Chondrocyte (in vitro differentiated cells): ENCODE measurements at places on chromosomes 3 and 15.

DNA sequence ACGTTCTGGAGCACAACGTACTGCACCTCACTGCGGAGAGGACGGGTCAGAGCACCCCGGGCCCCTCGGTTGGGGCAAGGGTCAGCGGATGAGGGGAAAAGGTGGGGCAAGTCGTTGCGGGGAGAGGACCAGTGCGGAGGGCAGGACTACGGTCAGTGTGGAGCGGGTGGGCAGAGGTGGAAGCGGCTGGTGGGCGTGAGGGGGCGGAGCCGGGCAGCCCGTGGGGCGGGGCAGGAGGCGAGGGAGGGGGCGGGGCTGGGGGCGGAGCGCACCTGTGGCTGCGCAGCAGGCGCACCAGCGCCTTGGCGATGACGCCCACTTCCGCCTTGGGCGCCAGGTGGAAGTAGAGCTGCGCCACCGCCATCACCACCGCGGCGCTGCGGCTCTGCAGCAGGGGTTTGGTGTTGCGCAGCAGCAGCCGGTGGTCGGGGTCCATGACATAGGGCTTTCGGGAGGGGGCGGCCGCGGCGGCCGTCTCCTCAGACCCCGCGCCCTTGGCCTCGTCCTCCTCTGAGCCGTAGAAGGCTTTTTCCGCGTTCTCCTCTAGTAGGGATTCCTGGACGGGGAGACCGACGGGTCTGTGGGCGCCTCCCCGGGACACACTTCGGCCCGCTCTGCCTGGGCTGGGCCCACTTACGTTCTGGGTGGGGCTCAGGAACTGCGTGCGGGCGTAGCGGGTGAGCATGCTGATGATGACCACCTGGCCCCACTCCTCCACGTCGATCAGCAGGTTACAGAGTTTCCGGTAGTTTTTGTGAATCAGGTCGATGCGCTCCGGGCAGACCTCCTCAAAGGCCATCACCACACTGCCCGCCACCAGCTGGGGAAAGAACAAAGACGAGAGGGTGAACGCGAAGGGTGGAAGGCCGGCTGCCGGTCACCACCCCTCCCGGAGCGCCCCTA is 29.2 kb downstream of the AP3B2 start:
- DNase-seq, result no peak

- DNase-seq, result no peak
Measured at GRCh38 chr3:130276203-130276803, 69.2 kb upstream of the COL6A5 start.

- no peak for DNase-seq
Measured at GRCh38 chr15:64749167-64749566, 26.2 kb downstream of the RBPMS2 start.

- no peak for DNase-seq
Measured at GRCh38 chr3:193641440-193641775, 48.4 kb downstream of the OPA1 start.

DNA sequence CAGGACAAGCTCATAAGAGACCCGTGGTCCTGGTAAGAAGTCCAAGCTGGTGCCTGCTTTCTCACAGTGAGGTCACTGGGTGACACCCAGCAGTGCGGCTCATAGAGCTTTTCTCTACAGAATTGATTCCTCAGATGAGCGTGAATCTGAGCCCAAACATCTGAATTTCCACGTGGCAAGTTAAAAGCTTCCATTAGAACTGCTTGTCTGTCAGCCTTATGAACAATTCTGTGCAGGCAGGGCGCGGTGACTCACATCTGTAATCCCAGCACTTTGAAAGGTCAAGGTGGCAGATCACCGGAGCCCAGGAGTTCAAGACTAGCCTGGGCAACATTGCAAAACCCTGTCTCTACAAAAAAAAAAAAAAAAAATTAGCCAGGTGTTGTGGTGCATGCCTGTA is 113.1 kb upstream of the ABHD17C start:
- DNase-seq, result no peak

- DNase-seq, result no peak
Measured at GRCh38 chr15:65081270-65081669, 4.7 kb downstream of the KBTBD13 start.

DNA sequence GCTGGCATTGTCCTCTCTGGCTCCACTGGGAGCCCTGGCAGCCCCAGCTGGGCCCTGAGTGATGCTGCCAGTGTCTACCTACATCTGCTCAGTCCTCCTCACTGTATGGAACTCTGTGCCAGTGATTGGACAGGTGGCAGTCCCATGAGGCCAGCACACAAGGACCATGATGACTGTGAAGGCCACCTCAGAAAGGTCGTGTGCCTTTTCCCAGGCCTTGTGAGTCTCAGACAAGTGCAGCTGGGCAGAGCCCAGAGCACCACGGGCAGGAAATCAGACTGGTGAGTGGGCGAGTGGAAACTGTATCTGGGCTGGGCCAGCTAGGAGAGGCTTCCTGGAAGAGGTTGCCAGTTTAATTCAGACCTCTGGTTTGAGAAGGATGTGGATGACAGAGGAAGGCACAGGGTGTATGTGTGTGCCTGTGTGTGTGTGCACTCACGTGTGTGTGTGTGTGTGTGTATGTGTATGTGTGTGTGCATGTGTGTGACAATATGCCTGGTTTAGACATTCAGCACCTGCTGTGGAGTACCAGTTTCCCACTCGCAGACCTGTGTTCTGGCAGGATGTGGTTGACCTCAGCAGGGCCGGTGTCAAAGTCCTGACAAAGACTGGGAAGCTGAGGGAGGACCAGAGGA is 7.0 kb downstream of the MAPKAPK3 start:
- DNase-seq, result no peak

GRCh38 chr3:14235912-14236295 is 57.3 kb downstream of the LSM3 start:
- no peak for DNase-seq

DNA sequence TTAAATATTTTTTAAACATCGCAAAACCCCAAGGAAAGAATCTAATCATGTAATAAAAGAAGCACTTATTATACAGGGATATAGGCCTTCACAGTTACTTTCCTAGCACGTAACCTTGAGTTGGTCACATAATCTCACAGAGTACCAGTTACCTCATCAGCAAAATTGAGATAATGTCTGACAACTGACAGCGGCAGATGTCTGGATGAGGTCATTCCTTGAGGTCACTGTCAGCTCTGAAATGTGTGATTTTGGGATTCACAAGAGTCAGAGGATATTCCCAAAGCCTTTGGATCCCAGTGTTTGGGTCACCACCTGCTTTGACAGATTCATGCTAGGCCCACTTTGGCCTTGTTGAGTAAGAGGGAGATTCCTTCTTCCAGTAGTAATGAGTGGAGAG is 151.4 kb upstream of the SEMA6D start:
- no peak for DNase-seq

- DNase-seq, result no peak
Measured at GRCh38 chr3:19662486-19662885, 271.5 kb downstream of the EFHB start.

GRCh38 chr15:98955331-98955730 is 52.3 kb downstream of the PGPEP1L start:
- peak; percentile 58 for DNase-seq

- no peak for DNase-seq
Measured at GRCh38 chr3:171168086-171168485, 141.6 kb upstream of the SLC2A2 start.

GRCh38 chr3:55897573-55898224 is 410.6 kb upstream of the WNT5A start:
- DNase-seq, result no peak

DNA sequence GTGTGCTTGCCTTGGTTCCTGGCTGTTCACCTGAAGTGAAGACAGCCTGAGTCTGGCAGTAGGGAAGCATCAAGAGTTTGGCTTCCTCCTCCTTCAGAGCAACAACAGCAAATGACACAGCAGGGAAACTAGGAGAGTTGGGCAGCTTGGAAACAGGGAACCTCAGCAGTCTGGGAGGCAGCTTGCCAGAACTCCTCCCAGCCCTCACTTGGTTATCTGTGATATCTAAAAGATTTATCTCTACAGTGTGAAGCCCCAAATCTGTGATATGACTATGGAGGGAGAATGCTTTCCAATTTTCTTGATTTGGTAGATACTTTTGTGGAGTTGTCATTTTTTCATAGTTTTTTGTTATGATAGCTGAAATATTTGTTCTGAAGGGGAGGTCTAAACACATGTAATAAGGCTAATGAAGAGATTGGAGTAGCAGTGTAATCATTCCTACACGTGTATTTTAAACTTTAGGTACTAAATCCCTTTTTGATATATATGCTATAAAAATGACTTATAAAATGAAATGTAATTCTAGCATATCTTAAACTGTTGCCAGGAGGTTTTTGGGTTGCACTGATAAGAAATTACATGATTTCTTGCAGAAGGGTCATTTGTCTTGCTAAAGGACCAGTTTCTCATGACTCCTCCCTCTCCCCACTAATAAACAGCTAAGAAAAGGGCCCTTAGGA is 20.8 kb downstream of the UBE2E1 start:
- DNase-seq, result no peak

- no peak for DNase-seq
Measured at GRCh38 chr3:27312044-27312668, 57.0 kb downstream of the NEK10 start.

- no peak for DNase-seq
Measured at GRCh38 chr15:33124811-33125210, 69.7 kb downstream of the FMN1 start.

DNA sequence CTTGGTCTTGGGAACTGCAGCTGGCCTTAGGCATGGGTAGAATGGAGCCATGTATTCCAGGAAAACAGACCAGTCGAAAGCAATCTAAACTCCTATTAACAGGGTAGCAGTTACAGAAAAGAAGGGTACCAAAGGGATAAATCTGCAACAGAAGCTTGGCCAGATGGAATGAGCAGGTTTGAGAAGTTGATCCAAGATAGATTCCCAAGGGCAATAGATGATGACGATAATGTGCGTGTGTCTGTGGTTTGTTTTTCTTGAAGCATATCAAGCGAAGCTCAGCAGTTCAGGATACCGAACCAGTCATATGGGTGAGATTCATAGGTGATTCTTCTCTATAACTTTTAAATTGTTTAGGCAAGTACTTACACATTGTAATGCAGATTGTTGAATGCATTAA is 203.8 kb upstream of the SEMA6D start:
- DNase-seq, result no peak

- DNase-seq, result no peak
Measured at GRCh38 chr3:68764554-68764953, 167.8 kb downstream of the TAFA4 start.

DNA sequence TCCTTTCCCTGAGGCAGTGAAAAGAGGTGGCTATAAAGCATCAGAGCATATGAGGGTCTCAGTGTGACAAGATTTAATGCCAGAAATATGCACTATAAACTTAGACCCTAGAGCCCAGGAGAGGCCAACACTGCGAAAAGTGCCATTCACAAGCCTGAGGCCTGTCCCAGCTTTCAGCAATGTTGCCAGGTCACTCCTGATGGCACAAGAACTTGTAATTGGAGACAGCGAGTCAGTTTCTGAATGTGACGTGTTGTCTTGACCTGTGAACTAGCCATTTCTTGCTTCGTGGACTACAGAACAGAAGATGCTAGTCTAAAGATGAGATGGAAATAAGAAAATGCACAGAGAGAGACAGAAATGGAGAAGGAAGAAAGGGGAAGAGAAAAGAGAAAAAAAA is 87.9 kb downstream of the WDR72 start:
- no peak for DNase-seq

- DNase-seq, result no peak
Measured at GRCh38 chr3:161781381-161781780, 284.8 kb downstream of the OTOL1 start.

DNA sequence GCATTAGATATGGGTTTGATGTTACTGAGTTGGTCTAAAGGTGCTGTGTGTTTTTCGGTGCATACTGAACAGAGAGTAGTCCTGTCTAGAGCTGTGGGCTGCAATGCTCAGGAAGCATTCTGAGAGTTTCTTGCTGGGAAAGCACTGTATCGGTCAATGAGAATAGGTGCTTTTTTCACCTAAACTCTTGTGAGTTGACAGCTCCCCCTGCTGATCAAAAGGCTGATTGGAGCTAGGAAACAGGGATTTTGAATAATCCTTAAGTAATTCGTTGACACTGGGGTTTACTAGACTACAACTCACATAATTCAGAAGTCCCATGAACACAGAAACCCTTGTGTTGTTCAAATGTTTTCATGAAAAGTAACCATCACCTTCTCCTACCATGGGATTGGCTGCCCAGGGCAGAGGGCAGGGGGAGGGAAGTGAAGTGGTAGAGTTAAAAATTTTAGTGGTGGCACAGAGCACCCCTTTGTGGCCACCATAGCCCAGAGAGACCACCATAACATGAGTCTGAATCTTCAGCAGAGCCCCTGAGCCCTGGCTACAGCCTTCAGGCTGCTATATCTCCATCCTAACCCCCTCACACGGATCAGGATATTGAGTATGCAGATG is 13.0 kb upstream of the MANF start:
- DNase-seq, result peak; percentile 13

GRCh38 chr3:154728285-154728684 is 298.3 kb upstream of the GPR149 start:
- no peak for DNase-seq

DNA sequence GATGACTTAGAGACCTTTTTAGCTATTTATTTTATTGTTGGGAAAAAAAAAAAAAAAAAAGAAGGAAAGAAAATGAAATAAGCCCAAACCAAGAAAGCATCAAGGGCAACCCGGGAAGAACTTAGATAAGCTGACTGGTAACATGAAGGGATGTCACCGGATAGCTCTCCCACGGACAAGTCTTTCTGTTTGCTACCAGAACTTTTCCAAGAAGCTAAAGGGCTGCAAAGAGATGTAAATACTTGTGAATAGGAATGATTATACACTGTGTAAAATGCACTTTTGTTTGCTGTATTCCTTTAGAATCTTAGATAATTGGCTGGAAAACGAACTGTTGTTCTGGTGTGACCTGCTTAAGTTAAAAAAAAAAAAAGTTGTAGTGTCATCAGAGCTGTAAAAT is 2.8 kb downstream of the FOXB1 start:
- DNase-seq, result no peak

DNA sequence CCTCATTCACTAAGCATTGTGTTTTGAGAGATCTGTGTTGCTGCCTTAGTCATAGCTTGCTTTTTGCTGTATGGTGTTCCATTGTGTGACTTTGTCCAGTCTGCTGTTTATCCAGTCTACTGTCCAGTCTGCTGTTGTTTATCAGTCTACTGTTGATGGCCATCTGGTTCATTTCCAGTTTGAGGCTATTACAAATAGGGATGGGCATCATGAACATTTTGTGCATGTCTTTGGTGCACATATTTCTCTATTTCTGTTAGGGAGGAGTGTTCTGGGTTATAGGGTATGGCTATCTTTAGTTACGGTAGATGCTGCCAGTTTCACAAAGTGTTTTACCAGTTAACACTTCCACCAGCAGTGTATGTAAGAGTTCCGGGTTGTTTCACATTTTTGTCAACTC is 22.2 kb upstream of the CLEC3B start:
- no peak for DNase-seq
